CD4-positive, alpha-beta T cell (primary cell): ENCODE measurements at places on chromosomes 1 and 21.

GRCh38 chr1:103496014-103496635, 29.4 kb upstream of the RNPC3 start:
- DNase-seq = no peak

- no peak for DNase-seq
These were observed 72.4 kb downstream of the KCNJ15 start for GRCh38 chr21:38329162-38329561.

DNA sequence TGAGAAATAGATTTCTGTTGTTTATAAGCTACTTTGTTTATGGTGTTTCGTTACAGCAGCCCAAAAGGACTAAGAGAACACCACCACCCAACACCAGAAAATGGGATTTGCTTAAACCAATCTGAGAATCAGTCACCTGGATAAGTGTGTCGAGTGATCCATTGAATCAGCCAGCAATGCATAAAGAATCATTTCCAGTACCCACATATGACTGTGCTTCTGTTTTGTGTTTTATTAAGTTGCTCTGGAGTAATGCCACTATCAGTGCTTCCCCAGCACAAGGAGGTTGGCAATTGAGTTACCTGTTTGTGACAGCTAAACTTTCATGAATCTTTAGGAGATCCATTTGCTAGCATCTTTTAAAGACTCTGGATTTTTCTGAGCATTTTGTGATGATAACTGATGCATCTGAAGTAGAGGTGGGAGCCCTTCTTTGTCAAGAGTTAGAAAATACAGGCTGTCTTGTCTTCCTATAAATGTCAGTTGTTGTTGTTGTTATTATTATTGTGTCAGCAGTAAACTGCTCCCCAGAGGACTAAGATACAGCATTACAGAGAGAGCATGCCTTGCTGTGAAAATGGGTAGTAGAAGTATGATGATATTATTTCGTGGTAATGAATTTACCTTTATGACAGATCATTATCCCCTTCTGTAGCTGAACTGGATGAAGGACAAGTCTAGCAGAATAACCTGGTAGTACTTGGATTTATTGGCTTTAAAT, 225.2 kb downstream of the NFIA start:
- no peak for DNase-seq

DNA sequence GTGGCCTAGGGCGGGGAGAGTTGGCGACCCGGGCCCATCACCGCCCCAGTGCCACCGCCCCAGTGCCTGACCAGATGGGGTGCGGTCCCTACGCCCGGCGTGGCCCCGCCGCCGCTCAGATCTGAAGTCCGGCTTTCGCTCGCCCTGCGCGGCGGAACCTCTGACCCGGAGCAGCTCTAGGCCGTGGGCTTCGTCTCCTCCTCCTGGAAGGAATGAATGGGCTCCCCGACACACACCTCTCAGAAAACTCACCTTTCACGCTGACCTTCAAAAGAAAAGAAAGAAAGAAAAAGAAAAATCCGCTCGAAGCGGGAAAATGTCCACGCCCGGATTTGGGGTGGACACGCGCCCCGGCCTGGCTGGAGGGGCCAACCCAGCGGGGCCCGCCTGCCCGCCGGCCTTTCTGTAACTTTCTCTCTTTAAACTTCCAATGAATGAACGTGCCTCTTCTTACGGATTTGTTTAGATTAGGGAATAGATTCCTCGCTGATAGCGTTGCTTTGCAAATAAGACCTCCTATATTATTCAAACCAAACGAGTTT, 5.4 kb upstream of the SIM2 start:
- DNase-seq = no peak

GRCh38 chr1:60809204-60809980, 273.0 kb upstream of the NFIA start:
- no peak for DNase-seq

DNA sequence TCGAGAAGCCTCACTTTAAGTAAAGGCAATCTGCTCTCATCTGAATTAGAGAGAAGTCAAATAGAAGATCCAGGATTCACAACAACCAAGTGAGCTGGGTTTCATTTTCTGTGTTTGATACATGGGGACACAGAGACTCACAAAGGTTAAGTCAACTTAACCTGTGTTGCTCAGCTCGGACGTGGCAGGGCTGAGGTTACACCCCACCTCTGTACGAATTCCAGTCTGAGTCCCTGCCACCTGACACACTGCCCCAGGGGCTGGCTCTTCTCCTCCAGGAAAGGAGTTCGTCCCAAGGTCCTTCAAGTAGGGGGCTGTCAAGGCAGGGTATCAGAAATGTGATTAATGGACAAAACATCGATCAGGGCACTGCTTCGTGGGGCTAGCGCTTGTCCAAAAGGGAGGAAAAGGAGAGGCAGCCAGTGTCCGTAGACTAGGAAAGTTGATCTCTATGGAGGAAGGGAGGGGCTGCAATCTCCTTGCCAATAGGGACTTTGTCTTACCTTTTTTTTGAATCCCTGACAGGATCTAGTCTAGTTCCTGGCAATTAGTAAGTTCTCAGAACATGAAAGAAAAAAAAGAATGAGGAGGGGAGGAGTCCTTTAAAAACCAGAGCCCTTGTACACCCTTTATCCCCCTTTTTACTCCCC, 116.4 kb downstream of the CNIH3 start:
- no peak for DNase-seq

DNA sequence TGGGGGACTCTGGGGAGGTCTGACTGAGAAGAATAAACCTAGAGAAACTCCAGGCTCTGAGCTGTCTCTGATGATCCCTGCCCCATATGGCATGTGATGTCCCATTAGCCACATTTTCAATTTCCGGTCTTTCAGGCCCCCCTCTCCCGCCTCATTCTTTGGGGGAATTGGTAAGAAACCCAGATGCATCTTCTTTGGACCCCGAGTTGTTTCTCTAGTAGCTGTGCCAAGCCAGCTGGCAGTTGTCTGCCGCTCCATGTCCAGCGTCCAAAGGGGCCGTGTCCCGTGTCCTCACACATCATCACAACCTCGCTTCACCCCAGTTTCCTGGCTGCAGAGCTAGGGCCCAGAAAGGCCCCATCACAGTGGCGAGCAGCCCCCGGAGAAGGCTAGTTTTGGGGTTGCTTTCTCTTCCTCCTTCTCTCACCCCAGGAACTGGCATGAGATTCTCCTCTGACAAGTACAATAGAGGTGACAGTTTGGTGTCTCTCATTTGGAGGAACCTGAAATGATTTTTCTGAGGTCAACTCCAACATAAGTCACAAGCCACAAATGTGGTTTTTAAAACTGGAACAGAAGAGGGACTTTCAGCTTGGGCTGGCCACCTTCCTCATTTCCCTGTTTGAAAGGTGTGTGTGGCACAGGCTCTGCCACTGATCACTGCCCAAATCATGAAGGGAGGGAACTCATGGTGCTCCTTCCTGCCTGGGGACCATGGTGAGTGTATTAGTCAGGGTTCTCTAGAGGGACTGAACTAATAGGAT, 6.4 kb upstream of the GPR157 start:
- peak; percentile 27 for DNase-seq

DNA sequence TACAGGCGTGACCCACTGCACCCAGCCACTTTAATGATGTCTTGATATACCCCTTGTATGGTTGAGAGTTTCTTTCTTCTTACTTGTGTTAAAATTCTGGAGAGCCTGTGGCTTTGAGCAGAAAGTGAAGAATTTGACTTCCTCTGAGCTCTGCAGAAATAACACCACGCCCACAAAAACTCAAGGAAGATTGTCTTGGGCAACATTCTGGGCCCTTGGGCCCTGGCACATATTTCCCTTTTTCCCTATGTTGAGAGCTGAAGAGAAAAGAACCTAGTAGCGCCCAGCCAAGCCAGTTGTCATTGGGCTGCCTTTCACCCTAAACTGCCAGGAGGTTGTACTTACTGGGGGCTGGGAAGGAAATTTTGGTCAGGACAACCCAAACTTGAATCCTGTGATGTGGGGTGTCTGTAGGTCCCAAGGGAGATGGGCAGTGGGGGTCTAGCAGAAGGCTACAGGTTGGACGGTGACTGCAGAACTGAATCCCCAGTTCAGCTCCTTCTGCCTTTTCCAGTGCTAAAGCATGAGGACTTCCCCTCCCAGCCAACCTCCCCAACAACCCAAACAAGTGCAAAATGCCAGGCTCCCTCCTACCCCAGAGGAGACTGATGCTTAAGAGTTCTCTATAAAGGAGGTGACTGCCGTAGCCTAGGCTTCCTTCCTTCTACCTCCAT, 11.7 kb upstream of the SNAPIN start:
- no peak for DNase-seq

DNA sequence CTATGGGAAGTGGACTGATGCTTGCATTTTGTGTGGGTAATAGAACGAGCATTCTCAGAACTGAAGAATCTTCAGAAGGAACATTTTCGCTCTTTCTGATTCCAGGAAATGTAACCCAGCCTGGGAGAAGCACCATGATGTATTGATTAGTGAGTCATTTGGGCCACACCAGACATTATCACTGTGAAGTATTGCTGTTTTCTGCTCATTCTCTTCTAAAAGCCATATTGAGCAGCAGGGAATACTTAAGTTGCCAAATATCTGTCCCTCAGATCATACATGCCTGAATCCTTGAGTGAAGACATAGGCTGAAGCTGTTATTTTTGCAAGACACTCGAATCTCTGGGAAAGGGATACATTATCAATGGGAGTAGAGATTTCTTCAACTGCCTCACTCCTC, 213.1 kb downstream of the PCP4 start:
- DNase-seq = no peak

- DNase-seq = no peak
These were observed 4.3 kb upstream of the NDC1 start for GRCh38 chr1:53842347-53842746.

GRCh38 chr21:25501462-25501861, 105.8 kb downstream of the MRPL39 start:
- no peak for DNase-seq

GRCh38 chr1:100239961-100240360, 9.7 kb downstream of the DBT start:
- no peak for DNase-seq

DNA sequence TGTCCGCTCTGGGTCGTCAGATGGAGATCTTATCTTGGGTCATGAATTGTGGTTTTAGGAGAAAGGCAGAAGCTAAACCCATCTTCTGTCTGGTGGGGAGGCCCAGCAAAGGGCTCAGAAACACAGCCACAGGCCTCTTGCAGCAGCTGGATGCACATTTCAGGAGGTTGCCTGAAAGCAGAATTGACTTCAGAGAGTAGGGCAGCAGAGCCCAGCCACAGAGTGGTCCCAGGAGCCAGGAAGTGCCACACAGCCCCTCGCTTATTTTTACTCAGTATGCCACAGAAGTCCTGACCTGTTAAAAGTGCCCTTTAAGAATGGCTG, 8.3 kb upstream of the RIPK4 start:
- no peak for DNase-seq

DNA sequence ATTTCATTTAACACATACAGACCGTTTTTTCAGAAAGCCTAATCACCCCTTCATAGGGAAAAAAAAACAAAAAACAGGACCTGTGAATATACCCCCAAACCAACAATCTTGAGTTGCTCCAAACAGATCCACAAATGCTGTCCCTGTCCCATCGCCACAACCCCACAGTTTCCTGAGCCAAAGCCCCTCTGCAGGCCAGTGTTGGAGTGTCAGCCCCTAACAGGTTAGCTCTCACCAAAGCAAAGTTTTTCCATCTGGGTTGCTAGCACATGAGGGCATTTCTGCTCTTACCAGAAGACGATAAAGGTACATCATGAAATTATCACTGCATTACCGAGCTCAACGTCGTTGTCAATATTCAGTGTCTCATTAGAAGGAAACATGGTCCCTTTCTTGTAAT, 40.8 kb downstream of the MCOLN2 start:
- no peak for DNase-seq

DNA sequence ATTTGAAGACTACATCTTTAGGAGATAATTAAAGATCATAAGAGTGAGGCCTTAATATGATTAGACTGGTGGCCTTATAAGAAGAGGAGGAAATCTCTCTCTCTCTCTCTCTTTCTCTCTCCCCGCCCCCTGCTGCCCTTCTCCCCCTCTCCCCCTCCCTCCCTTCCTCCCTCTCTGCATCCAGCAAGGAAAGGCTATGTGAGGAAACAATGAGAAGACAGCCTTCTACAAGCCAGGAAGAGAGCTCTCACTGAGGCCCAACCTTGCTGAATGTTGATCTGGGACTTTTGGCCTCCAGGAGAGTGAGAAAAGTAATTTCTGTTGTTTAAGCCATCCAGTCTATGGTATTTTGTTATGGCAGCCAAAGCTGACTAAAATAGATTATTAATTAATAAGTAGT, 21.6 kb downstream of the FOXD3 start:
- DNase-seq = no peak

DNA sequence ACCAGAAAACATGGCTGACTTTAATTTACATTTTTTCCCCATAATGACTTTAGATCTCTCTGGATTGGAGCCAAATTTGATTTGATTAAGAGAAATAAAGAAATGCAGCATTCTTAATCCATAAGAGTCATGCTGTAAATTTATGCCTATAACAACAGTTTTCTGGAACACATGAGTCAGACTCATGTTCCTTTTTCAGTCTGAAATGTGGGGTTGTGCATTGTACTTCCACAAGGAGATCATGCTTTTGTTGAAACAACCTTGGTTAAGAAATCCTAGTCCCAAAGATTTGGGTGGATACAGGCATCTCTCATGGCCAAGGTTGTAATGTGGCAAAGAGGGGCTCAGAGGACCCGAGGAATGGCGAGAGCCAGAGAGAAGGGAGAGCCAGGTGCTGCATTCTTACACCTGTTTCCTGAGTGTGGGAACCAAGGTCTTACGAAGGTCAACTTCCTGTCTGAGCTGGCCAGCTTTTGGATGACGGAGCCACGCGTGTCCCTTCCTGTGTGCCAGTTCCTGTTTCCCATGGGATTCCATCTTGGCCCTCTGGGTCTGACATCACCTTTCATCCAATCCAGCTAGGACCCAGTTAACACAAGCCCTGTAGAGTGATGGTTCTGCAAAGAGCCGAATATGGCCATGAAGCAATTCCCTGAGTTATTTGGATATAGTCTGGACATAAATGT, 23.1 kb downstream of the CLDN14 start:
- DNase-seq = no peak

- no peak for DNase-seq
These were observed 137.9 kb downstream of the LMO4 start for GRCh38 chr1:87466621-87467020.

- DNase-seq = no peak
These were observed 26.5 kb downstream of the BCL9 start for GRCh38 chr1:147567594-147568381.

DNA sequence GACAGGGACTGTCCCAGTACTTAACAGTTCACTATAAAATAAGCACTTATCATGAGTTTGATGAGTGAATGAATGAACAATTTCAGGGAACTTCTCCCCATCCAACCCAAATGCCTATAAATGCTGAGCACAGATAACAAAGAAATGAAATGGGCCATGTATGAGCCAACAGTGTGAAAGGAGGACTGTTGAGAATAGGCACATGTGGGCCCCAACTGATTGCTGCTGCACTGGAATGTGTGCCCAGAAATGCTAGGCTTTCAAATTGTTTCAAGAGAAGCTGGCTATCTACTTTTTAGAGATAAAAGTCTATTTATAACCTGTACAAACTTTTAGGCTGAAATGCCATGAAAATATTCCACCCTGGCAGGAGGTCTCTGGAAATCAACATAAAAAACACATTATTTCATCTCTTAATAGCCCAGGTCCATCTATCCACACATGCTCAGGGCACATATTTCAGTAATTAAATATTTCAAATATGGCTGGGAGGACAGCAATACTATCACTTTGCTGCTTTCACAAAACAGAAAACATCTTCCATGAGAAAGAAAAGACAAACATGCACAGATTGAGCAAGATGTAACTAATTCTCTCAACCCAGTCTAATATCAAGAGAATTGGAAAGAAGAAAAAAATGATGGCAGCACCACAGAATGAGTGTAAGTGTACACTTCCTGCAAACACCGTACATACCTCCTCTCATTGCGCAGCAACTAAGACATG, 49.8 kb downstream of the COLGALT2 start:
- DNase-seq = no peak

GRCh38 chr1:61081686-61082310, 563 bp upstream of the NFIA start:
- DNase-seq = peak; percentile 31
